ENCODE measurements at places on chromosomes 11 and 22.

DNA sequence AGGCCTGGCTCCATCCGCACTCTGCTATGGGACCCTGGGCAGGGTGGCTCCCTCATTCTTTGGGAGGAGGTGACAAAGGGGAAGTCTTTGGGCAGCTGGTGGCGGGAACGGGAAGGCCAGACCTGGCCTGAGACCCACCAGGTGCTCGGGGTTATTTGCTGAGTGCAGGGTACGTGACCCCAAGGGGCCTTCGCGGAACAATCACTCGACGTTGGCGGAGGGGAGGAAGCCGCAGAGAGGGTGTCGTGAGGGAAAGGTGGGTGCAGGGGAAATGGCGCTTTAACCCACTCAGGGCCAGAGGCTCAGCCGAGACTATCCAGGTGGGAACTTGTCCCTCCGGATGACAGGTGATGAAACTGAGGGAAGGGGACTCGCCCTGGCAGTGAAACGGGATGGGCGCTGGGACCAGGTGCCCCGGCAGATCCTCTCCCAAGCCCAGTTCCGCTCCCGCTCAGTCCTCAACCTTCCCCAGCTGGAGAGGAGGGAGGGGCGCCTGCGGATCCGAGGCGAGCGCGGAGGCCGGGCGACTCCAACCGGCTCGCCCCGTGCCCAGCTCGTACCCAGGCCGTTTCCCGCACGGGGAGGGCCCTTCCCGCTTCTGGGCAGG lies 911 bp downstream of the A4GALT start:
- no peak for DNase-seq

GRCh38 chr11:28938091-28938490 lies 829.9 kb downstream of the METTL15 start:
- DNase-seq: no peak

- no peak for DNase-seq
Measured at GRCh38 chr11:19405966-19406365, 165.2 kb upstream of the E2F8 start.

DNA sequence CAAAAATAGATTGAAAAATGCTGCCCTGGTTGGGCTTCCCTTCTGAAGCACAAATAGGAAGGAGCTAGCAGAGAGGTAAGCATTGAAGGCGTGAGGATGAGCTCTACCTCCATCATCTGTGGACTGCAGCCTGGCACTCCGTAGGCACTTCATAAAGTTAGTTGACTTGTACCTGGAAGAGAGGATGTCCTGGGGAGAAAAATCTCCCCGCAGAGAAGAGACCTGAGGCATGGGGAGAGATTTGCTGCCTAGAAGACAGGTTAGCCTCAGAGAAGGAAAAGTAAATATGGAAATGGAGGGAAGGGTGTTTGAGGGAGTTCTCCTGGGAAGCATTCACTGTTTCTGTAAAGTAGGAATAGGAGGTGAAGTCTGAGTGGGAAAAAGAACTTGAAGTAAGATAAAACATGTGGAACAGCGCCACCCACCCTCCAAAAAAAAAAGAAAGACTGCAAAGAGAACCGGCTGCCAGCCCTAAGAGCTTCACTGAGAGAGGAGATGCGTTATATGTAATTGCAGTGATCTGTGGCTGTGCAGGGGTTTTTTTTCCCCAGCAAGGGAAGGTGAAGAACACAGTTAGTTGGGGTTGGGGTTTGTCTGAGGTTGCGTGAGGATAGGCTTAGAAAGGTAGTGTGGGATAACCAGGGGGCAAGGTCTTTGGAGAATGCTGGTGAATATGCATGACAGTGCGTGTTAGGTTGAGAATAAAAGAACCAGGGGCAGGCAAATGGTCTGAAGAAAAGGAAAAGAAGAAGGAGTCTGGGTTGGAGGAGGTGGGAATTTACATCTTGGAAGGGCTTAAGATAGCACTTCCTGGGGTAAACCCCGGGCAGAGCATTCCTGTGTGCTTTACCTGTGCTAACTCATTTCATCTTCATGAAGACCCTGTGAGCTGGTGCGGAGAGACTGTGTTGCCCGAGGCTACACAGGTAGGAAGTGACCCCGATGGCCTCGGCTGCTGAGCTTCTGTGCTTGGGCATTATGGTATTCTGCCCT lies 16.0 kb downstream of the TNRC6B start:
- DNase-seq: no peak

- peak; percentile 18 for DNase-seq
Measured at GRCh38 chr11:7672960-7673723, at the start of gene CYB5R2. CYB5R2 (minus strand) TSS chr11:7673500; CDS start chr11:7672825, 675 bp downstream.

DNA sequence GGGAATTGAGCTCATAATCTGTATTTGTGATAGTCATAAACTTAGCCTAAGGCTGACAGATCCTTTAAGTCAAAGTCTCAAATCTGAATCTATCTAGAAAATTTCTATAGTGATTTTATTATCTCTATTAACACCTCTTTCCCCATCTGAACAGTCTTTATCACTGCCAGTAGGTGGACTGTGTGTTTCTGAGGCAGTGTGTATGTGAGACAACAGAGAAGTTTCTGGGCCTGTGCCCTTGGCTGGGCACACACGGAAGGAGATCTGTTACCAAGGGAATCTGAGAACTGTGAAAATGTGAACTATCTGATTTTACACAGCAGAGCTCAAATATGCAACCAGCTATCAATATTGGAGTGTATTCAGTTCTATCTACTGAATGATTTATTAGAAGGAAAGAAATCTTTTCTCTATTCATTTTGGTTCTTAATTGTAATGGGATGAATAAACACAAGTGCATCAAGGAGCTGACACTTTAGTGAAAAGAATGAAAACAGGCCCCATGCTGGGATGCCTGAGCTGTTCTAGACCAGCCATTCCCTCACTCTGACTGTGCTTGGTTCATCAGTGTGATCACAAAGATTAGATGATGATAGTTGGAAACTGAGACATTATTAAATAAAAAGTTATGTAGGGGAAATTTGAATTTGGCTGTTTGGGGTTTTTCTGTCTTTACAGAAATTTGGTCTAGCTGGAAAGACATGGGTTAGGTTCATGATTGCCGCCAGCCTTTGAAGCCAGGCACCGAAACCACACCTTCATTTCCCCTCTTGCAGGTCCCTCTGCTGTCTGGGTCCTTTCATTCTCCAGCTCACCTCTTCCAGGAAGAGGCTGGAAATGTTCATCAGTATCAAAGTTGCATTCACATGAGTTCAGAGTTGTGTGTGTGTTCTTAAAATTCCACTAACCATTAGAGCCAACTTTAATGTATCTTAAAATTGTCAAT lies 68.1 kb downstream of the LIF start:
- no peak for DNase-seq

GRCh38 chr11:74932169-74932568 lies 16.7 kb downstream of the XRRA1 start:
- DNase-seq: no peak

DNA sequence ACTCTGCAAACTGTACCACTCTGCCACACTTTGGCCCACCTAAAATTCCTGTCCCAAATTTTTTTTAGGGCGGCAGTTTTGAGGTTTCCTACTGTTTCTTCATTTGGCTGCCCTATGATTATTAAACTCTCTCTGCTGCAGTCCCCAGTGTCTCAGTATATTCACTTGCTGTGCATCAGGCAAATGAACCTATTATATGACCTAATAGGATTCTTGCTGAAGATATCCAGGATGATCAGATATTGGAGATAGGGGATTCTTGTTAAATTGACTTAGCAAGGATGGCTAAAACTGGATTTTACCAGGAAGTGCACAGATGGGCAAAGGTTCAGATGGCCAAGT lies 410.8 kb upstream of the DDI1 start:
- DNase-seq: no peak

DNA sequence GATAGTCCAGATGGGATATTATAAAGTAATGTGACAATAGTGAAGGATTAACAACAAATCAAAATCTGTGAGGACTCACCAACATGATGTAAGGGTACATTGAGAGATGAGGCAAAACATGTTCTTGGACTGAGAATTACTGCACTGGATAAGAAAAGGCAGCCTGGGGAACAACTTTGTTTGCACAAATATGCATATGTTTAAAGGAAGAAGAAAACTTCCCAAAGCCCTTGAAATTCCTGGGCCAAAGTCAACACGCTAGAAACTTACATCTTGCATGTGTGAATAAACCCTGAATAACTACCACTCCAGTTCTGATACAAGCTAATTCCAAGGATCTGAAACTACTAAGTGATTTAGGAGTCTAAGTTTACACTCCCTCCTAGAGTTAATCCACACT lies 1.1 kb downstream of the OR52A5 start:
- DNase-seq: no peak

Measured in inflammatory macrophage (primary cell).